ENCODE measurements at places on chromosomes 11 and 22.

DNA sequence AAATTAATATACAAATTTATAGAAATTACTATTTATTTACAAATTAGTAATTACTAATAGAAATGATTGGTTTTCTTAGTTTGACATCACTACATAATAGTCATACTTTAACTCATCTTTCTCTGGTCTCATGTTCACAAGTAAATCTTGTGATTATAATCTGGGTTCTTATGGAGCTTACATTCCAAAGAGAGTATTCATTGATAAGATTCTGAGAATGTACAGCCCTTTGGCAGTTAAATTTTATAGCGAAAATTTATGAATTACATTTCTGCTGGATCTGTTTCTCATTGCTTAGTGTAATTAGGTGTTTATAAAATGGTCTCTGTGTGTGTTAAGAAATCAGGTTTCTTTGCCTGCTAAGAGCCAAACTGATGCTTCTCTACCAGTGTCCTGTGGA is 175.2 kb downstream of the TMEM135 start:
- no peak for DNase-seq

GRCh38 chr11:109970516-109971183 is 122.5 kb upstream of the ZC3H12C start:
- no peak for DNase-seq

DNA sequence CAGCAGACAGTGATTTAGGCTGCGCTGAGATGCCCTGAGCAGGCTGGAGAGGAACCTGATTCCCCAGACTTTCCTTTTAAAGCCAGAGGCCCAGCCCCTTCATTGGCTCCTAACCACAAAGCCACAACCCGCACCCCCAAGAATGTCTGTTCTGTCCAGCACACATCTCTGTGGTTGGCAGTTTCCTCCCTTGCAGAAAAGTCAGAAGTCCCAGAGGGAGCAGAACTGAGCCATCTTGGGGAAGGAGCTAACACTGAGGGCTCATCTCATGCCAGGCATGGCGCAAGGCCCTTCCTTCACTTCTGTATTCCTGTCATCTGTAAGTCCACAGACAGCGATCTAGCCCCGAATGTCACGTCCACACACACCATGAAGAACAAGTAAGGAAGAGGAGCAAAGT is 97.1 kb upstream of the SYT13 start:
- no peak for DNase-seq

DNA sequence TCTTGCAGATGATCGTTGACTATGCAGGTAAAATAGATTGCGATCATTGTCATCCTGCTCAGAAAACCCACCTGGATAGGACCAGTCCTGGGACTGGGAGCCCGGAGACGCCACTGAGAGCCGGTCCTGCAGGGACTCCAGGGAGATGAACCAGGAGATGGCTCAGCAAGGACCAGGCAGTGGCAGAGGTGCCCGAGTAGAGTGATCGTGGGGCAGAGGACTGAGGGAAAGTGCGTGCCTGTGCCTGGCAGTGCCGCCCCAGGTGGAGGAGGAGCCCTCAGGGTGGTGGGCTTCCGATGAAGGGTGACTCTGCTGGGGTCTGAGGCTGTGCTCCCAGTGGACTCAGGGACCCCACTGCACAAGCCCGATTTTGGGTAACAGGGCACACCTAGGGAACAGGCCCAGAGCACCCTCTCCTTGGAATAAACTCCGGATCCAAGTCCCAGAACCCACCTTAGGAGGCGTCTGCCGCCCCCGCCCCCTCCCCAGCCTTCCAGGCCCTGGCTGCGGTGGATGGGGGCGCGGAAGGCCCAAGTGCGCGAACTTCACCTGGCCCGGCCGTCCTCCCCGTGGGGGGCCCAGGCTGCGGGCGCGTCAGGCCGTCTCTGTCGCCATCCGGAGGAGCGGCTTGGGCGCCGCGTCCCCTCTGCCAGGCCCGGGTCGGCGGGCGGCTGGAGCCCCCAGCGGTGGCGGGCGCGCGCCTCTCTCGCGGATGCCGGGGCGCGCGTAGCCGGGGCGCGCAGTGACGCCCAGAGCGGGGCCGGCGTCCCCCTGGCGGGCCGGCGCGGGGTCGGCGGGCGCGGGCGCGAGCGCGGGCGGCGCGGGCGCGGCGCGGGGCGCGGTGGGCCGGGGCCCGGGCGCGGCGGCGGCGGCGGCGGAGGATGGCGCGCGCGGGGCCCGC is 1338.8 kb downstream of the BRD1 start:
- DNase-seq = no peak

- DNase-seq = no peak
Observed at GRCh38 chr11:38460896-38461295, 1862.9 kb upstream of the RAG2 start.

DNA sequence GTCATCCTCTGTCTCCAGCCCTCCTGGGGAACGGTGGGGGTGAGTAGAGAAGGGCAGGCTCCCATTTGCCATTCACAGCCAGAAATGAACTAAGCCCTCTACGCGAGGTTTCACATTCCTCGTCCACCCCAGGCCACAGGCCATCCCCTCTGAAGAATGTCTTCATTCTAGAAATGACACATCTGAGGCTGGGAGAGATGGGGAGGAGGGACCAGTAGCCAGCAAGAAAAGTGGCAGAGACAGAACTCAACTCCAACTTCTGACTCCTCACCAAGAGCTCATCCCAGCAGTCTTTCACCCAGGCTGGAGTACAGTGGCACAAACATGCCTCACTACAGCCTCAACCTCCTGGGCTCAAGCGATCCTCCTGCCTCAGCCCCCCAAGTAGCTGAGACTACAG is 3.4 kb downstream of the CTSF start:
- DNase-seq = no peak

DNA sequence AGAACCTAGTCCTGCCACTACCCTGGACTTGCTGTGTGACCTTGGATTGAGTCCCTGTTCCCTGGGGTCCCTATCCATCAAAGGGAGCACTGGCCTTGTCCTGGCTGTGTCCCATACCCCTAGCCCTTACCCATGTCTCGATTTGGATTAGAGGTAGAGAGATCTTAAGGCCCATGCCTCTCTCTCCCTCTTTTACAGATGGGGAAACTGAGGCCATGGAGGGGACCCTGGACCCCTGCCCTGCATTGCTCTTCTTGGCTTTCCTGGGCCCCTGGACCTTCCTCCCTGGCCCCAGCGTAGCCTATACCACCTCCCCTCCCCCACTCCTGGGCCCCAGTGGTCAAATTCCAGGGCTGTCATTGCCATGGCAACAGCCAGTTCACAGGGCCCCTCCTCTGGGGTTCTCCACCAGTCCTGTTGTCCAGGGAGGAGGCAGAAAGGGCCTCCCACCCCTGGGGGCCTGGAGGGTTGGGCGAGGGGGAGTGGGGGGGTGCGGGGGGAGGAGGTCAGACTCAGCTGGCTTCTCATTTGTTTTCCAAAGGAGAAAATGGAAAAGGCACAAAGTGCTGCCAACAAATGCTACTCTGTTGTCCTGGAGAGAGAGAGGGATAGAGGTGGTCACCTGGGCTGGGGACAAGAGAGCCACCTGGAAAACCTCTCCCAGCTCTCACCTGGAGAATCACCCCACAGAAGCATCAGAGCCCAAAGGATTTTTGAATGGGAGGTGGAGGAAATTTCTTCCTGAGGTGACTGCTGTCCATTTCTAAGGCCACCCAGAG is 23.3 kb downstream of the ARHGEF17 start:
- no peak for DNase-seq

GRCh38 chr11:96275801-96276594 is 67.0 kb downstream of the MAML2 start:
- DNase-seq = no peak

GRCh38 chr22:43931771-43932170 is 8.2 kb downstream of the PNPLA3 start:
- no peak for DNase-seq

DNA sequence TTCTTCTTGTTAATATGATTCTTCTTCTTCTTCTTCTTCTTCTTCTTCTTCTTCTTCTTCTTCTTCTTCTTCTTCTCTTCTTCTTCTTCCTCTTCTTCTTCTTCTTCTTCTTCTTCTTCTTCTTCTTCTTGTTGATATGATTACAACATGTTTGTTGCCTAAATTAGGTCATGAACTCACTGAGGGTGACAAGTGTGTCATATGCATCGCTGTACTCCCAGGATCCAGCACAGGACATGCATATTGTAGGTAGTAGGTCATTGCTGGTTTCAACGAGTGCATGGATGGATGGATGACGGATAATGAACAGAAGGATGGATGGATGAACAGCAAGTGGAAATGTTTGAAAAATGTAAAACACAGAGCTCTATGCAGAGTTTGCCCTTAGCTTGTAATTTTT is 14.9 kb upstream of the PVALB start:
- DNase-seq = no peak

GRCh38 chr11:114040706-114041211 is 18.8 kb upstream of the ZBTB16 start:
- DNase-seq = no peak

- no peak for DNase-seq
Observed at GRCh38 chr11:110185121-110185591, 92.0 kb downstream of the ZC3H12C start.

- no peak for DNase-seq
Observed at GRCh38 chr11:86807360-86807759, 7.0 kb downstream of the PRSS23 start.

DNA sequence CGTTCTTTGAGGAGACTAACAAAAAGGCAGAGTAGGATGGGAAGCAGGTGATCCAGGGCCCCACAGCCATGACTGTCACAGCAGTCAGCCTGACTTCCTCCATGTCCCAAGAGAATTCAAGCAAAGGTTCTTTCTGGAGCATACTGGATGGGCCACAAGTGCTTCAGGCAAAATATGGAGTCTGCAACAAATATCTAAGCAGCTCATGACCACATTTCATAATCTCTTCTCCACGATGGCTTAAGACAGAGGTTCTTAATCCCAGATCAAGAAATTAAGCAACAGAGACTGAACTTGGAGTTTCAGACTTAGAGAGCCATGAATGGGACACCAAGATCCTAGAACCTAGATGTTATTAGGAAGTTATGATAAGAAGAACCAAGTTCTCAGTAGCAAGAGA is 31.6 kb downstream of the GUCY1A2 start:
- no peak for DNase-seq
